ENCODE measurements at places on chromosomes 6 and 20.
A peak's percentile ranks its signal among the peaks of the same experiment; 100 is the strongest.

DNA sequence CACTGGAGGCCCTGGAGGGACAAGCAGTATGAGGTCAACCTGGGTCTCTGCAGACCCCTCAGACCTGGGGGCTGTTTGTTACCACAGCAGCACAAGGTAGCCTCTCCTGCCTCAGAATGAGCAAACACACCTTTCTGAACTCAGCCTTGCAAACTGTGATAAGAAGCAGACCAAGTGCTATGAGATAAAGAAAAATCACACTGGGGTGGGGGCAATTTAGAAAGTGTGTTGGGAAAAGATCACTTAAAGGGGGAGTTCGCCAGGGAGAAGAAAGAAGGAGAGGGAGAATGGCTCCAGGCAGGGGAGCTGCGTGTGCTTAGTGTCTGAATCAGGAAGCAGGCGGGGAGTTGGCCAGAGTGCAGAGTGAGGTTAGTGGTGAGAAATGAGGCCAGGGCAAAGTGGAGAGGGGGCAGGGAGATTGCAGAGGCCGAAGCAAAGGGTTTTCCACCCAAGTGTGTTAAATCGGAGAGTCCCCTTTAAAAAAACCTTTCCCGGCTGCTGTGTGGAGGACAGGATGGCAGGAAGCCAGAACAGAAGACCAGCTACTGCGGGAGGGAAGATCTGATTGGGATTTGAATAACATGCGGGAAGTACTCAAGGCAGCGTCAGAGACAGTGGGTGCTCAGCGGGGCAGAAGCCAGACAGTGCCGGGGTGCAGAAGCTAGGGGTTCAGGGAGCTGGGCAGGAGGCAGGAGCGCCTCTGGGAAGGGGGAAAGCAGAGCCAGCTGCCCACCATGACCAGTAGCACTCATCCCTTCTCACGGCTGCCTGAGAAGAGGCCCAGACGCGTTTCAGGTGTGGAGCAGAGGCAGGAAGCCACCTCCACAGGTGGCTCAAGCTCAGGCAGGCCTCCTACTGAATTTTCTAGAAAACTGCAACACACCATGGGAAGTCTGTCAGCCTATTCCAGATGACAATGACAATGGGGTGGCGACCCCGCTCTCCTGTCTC is 9.0 kb downstream of the ADA start:
- DNase-seq = no peak

DNA sequence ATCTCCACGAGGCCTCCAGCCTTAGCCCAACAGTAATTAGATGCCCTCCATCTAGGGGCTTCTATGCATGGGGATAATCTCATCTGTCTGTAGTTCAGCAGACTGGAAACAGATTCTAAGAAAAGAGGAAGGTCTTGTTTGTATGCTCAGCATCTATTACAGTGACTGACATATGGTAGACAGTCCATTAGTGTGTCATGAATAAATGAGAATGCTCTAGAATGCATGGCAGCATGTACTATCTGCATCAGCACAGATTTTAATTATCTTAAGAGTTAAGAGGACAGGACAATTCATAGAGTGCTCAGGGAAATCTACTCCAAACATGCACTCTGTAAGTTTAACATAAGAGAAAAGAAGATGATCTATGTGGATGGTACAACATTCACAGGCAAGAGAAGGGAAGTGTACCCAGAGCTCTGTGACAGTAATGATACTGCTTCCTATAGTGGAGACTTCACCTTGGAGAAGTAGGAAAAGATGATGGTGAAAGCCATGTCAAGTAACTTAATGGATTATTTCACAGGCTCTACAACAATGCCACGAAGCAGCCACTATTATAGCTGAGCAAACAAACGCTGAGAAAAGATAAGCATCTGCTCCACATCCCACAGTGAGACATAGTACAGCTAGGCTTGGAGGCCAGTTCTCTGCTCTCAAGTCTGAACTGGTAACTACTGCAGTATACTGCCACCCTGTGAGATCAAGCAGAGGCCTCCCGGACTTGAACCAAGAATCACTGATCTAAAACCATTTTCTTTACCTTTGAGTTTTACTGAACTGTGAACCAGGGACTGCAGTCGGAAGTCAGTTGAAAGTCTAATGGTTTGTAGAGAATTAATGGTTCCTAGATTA is 309.2 kb upstream of the SPTLC3 start:
- no peak for DNase-seq

DNA sequence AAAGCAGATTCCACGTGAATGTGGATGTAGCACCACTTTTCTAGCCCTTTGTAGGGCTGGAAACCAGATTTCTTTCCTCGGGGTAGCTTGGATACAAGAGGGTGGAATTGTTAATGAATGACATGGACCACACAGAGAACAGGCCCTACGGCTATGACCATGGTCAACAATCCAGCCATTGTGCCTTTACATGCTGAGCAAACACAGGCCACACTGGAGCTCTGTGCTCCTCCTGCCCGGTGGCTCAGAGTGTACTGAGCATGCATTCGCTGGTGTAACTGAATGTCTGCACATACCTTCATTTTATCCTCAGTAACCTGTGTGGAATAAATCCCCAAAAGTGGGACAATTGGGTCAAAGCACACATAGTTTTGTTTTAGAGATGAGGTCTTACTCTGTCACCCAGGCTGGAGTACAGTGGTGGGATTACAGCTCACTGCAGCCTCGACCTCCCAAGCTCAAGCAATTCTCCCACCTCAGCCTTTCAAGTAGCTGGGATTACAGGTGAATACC is 32.8 kb downstream of the LRP11 start:
- no peak for DNase-seq

GRCh38 chr6:167350731-167351655 is 26.1 kb downstream of the TTLL2 start:
- peak; percentile 61 for DNase-seq

GRCh38 chr20:38434301-38434741 is 807 bp downstream of the SNHG17 start:
- DNase-seq = no peak

GRCh38 chr20:703006-703405 is 27.4 kb upstream of the SCRT2 start:
- no peak for DNase-seq

DNA sequence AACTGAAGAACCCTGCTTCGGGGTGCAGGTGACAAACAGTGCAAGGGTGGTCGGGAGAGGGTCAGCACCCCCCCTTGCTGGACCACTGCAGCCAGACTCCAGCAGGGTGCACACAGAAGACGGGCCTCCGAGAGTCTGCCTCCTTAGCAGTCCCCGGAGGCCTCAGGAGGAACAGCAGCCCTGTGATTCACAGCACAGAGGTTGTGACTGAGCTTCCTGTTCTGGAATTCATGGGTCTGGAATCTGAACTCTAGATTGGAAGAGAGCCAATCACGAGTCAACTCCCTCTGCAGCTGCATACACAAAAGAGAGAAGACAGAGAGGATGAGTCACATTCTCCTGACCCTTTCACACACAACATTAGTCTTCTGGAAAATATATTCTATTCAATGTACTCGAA is 249.0 kb upstream of the OPRM1 start:
- DNase-seq = no peak

DNA sequence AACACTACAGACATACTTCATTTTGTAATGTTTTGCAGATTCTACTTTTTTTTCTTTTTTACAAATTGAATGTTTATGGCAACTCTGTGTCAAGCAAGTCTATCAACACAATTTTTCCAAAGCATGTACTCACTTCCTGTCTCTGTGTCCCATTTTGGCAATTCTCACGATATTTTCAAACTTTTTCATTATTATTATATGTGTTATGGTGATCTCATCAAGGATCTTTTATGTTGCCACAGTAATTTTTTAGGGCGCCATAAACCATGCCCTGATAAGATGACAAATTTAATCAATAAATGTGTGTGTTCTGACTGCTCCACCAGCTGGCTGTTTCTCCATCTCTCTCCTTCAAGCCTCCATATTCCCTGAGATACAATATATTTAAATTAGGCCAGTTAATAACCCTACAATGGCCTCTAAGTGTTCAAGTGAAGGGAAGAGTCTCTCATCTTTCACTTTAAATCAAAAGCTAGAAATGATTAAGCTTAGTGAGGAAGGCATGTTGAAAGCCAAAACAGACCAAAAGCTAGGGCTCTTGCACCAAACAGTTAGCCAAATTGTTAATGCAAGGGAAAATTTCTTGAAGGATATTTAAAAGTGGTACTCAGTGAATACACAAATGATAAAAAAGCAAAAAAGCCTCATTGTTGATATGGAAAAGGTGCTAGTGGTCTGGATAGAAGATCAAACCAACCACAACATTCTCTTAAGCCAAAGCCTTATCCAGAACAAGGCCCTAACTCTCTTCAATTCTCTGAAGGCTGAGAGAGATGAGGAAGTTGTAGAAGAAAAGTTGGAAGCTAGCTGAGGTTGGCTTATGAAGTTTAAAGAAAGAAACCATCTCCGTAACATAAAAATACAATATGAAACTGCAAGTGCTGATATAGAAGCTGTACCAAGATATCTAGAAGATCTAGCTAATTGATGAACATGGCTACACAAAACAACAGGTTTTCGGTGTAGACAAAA is 194.4 kb upstream of the TAB2 start:
- DNase-seq = no peak

GRCh38 chr6:53484476-53485280 is 60.2 kb downstream of the GCLC start:
- peak; percentile 66 for DNase-seq

- DNase-seq = no peak
These were observed 80.1 kb upstream of the SHLD1 start for GRCh38 chr20:5670036-5670536.

- no peak for DNase-seq
These were observed 14.4 kb downstream of the KPNA5 start for GRCh38 chr6:116695401-116695800.

- DNase-seq = no peak
These were observed 19.1 kb upstream of the FKBP5 start for GRCh38 chr6:35707714-35708407.

DNA sequence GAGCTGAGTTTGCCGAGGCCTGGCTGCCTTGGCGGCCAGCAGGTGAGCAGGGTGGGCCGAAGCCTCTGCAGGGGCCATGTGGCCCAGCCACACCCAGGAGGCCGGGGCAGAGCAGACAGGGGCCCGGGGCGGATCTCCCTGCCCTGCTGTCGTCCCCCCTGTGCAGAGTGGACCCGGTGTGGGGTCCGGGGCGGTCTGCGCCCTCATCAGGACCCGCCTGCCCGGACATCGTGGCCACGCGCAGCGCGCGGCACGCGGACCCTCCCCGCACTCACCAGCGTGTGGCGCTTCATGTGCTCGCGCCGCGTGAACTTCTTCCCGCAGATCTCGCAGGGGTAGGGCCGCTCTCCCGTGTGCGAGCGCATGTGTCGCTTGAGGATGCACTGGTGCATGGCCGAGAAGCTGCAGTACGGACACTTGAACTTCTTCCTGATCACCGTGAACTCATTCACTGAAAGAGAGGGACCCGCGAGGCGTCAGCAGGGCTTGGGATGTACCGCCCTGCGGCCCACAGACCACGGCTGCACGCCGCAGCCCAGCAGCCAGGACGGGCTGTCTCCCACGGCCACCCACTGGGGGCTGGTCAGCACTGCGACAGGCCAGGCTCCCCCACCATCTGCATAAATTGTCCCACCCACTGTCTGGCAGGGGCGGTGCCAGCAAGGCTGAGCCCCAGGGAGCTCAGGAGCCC is 13.0 kb downstream of the SLC2A4RG start:
- DNase-seq = no peak

DNA sequence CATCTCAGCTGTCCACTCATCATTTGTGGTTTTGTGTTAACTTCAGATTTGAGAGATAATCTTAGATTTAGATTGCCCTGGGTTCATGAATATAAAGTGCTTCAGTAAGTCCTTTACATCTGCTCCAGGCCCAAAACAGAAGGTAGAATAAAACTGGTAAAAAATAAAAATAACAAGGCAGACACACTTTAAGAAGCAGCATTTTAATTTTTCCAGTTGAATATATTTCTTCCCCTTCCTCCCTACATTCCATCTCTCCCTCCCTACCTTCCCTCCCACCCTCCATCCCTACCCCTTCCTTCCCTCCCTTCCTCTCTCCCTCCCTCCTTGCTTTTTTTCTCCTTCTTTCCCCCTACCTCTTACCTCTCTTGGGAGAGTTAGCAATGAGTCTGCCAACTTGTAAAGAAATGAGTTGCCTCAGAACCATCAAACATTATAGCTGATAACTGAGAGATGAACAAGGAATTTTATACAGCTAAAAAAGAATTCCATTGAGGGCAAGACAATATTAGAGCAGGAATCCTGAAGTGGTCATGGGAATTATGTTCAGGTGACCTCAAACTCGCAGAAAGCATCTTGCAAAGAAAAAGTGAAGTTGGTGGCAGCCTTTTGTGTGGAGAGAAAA is 145.0 kb upstream of the SOX4 start:
- no peak for DNase-seq

DNA sequence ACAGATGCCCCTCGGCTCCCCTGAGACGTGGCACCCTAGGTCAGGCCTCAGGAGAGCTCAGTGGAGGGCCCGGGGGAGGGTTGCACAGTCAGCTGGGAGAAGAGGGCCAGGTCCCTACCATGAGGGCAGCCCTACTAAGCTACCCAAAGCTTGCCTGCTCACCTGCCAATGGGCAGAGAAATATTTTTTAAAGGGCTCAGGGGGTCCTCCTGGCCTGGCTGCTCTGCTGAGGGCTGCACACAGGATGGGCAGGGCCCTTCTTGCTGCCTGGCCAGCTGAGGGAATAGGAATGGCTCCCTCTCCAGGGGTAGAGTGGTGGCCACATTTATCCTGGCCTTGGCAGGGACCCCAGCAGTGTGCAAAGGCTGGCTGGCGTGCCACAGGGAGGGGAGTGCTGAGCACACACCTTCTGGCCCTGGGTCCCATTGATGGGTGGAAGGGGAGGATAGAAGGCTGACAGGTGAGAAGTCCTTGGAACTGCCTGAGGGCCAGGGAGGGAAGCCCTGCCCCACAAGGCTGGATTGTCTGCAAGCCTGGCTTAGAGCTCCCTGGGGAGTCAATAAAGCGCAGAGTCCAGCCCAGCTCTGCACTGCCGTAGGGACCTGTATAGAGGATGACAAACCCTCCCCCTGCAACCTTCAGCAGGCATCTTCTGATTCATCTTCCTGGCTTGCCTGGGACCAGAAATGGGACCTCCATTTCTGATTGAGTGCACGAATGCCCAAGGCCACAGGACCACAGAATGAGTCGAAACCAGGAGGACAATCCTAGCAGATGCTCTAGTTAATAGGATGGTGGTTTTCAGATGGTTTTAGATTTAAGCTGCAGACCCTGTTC is 62.1 kb downstream of the NOL4L start:
- no peak for DNase-seq

- no peak for DNase-seq
These were observed 73.4 kb upstream of the NNAT start for GRCh38 chr20:37447688-37448087.

- DNase-seq = no peak
These were observed 12.5 kb downstream of the GNAS-AS1 start for GRCh38 chr20:58838174-58838573.

- DNase-seq = no peak
These were observed 143.6 kb downstream of the TFAP2B start for GRCh38 chr6:50962213-50962759.

DNA sequence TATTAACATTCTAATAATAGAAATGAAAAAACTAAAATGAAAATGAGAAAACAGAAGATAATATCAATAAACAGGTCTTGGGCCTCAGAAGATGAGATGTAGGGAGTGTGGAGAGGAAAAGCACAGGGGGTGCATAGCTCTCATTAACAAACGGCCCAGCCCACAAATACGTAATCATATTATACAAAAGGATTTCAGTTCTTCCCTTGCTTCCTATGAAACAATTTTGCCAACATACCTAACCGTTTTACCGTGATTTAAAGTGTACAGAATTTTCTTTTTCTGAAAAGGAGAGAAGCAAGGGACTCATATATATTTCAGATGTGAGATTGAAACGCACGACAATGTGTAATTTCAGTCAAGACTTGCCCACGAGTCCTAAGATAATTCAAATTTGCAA is 136.0 kb downstream of the HFE start:
- DNase-seq = no peak

GRCh38 chr6:46925563-46926253 is 4.0 kb upstream of the ADGRF5 start:
- no peak for DNase-seq

Measured in stimulated activated CD8-positive, alpha-beta memory T cell treated with anti-CD3 and anti-CD28 coated beads, Interleukin-15, amount 100 ng/mL, for 1 hour (primary cell).